ENCODE measurements at places on chromosomes 12 and 14. TPM values are rescaled to one million over a fixed set of nuclear protein-coding genes. Genes with fewer than 3 reads are reported as not detected.

- DNase-seq: no peak
These were observed 19.1 kb downstream of the SCFD1 start for GRCh38 chr14:30641207-30641606.

GRCh38 chr12:53380794-53381730 lies 1.1 kb downstream of the SP1 start:
- DNase-seq: no peak

GRCh38 chr14:93081876-93082570 lies 33.7 kb downstream of the ITPK1 start:
- no peak for DNase-seq

GRCh38 chr12:89250213-89250612 lies 102.1 kb downstream of the DUSP6 start:
- no peak for DNase-seq

DNA sequence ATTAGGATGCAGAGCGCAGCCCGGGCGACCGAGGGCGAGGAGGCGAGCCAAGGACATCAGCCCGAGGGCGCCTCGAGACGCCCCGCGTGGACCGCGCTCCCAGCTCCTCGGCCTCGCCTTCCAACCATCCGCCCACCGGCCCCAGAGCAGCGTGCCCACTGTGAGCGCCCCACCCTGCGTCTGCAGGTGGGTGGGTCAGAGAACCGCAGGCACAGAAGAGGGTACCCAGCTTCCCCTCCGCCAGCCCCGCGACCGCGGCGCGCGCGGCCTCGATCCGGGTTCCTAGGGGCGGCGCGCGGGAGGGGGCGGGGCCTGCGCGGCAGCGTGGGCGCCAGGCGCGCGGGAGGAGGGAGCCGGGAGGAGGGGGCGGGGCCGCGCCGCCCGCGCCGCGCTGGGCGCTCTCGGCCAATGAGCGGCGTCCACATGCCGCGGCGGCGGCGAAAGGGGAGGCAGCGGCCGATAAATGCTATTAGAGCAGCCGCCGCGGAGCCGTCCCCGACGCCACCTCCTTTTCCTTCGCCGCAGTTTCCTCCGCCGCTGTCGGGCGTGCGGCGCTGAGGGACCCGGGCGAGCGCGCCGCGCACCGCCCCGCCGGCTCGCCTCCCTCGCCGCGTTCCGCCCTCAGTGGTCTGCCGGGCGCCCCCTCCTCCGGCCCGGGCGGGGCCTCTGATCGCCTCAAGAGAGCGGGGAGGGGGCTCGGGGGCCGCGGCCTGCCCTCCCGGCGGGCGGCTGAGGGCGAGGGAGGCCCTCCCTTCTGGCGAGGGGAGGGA lies at the start of gene ATP2A2:
ATP2A2 (plus strand) TSS at position 469 of the 770 bp plus-strand sequence. CDS start 543 bp downstream, outside the sequence.
- DNase-seq: peak; percentile 82

DNA sequence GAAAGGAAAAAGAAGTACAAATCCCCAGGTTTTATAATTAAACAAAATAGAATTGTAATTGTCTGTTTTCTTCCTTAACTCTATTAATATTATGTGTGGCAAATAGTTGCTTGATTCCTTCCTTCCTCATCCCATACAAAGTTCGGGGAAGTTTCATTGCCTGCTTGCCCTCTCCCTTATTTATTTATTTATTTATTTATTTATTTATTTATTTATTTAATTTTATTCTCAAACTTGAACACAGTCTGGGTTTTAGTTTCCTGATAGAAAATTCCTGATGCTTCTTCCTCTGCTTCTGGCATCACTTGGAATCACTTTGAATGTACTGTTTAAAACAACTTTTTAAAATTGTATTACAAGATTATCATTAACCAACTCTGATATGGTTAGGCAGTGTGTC lies 145.8 kb upstream of the SOX5 start:
- DNase-seq: no peak

DNA sequence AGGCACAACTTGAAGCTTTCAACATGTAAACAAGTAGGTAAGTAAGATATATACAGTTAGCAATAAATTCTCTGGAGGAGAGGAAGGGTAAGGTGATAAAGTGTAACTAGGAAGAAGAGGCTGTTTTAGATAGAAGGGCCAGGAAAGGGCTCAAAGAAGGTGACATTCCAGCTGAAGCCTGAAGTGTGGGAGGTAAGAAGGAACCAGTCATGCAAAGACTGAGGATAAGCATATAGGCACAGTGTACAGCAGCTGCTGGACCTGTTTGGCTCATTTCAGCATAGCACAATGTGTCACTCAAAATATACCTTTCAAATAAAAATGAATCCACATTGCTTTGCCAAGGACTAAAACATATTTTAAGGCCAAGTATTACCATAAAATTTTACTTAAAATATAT lies 28.6 kb upstream of the ARL1 start:
- no peak for DNase-seq

- DNase-seq: no peak
These were observed 49.3 kb upstream of the RERGL start for GRCh38 chr12:18139254-18139653.

DNA sequence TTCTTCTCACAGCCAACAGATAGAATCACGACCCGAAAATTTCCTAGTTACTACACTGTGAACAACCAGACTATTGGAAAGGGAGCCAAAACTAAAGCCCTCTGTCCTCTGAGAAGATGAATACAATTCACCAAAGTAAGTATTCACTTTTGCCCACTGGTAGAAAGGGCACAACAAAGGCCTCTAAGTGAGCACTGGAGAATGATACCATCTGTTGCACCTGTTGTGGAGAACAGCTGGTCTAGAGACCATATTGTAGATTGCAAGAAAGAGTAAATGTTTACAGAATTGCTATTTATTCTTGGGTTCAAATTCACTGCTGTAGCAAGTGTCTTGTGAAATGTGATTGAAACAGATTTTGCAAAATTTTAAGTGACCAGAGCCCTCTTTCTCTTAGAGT lies 46.9 kb upstream of the ANO6 start:
- no peak for DNase-seq

DNA sequence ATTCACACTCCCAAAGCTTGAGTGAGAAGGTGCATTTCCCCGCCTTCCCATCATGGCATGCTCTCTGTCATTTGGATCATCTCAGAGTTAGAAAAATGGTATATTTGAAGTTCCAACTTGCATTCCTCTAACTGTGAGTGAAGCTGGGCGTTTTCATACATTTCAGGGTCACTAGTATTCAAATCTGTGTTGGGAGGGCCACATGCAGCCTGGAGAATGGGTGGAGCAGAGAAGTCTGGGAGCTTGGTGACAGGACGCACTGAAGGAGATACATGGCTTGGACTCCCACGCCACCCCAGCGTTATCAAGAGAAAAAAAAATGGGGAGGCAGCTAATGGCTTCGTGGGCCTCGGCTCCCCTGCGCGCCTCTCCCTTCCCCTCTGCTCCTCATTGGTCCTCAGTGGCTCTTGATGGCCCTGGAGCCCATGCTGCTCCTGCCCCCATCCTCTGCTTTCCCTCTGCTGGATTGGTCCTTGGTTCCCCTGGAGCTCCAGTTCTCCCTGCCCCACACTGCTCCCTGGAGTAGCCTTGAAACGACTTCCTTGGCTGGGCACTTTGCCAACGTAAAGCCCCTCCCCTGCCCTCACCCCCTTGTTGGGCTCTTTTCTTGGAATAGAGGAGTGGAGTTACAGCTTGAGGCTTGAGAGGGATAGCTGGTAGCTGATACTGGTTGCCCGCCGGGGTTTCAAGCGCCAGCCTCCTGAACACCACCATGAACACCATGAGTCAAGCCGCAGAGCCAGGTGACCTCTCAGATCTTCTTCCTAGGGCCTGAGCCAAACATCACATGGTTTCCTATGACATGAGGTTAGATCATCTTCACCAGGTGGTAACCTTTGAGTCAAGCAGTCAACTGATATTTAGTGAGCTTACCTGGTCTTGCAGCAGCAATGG lies 139.6 kb downstream of the PRKCH start:
- no peak for DNase-seq

DNA sequence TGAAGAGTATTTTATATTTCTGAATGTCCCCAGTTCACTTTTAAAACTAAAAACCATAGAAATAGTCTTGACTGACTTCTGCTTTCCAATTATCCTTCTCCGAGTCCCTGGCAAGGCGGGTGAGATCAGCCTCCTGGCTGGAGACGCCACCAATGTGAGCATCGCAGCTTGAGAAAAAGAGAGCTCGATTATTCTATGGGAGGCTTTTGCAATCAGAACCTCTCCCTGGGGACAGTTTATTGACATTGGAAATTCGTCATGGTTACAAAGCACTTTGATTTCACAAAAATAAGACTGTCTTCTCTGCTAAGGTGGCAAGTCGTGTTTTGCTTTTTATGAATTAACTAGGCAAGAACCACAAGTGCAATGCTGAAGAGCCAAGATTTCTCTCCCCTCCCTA lies 23.6 kb upstream of the GPHB5 start:
- no peak for DNase-seq

DNA sequence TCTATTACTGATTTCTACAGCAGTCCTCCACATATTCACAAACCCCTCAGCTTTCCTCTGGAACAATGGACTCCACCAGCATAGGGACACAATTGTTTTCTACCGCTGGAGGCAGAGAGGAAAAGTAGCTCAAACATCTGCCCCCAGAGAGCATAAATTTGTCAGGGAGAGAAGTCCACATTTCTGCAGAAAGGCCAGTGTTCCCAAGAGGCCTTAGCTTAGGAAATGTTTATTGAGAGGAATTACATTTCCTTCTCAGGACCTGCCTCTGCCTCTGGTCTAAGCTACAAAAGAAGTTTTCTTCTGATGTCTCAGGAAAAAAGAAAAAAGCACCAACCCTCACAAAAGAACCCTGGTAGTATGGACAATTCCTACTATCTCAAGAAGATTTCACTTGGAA lies 217.8 kb upstream of the BMP4 start:
- DNase-seq: no peak

DNA sequence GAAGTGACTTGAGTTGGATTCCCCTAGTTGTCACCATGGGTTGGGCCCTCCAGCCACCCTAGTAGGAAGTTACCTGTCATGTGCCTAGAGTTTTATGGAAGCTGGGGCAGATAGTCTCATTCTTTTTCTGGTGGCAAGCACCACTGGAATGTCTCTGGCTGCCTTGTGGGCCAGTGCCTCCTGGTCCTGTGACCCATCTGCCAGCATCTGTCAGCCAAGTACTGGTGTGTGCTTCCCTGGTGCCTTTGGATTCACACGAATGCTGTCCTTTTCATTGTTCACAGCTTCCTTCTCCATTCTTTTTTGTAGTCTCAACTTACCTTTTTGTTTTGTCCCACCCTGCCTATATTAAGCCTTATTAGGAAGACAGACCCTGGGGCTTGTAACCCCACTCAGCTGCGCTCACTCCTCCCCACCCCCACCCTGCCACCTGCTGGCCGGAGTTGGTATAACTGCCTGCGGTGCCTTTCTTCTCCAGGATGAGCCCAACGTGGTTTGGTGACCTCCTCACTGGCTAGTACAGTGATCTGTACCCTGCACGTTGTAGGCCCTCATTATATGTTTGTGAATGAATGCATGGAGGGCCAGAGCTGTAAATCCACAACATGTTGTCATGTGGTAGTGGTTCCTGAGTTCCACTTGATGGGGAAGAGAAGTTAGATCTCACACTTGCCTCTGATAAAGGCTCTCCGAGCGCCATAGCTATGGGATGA lies 125.7 kb downstream of the TSPAN9 start:
- peak; percentile 75 for DNase-seq

DNA sequence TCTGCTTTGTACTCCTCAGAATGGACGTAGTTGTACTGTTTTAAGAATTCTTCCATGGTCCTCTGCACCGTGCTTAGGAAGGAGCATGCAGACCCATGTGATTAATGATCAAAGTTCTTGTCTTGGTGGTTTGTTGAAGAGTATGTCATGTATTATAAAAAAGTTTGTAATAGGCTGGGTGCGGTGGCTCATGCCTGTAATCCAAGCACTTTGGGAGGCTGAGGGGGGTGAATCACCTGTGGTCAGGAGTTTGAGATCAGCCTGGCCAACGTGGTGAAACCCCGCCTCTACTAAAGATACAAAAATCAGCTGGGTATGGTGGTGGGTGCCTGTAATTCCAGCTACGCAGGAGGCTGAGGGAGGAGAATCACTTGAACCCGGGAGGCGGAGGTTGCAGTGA lies 61.8 kb upstream of the RTL1 start:
- no peak for DNase-seq

DNA sequence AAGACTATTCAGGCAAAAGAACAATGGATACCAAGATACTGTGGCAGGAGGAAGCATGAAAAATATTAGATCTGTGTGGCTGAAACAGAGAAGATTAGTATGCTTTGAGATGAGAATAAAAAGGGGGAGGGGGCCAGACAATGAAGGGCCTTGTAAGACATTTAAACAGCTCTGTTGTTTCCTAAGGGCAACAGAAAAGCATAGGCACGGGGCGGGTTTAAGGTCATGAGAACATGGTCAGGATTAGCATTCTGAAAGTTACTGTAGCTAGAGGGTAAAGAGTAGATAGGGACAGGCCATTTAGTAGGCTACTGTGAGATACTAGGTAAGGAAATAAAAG lies 18.6 kb downstream of the INTS13 start:
- DNase-seq: peak; percentile 20

GRCh38 chr12:71703206-71703605 lies 17.3 kb downstream of the TMEM19 start:
- no peak for DNase-seq

- no peak for DNase-seq
These were observed 3.4 kb downstream of the PRKAG1 start for GRCh38 chr12:49015196-49015595.

GRCh38 chr12:5665615-5666014 lies 233.7 kb downstream of the NTF3 start:
- no peak for DNase-seq

DNA sequence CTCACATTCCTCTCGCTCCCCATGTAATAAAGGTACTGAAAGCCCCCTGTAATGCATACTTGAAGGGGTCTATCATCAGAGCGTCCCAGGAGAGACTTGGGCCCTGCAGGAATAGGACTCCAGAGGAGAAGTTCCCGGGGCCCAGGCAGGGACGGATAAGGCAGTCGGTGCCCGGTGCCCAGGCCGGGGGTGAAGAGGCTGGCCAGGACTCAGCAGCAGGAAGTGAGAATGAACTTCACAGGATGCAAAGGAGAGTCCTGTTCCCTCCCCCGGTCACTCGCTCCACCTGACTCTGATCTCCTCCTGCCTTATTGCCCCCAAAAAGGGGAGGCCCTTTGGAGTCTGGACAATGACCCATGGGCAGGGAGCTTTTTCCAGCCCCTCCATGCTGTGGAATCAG lies 40.2 kb downstream of the LRRC74A start:
- no peak for DNase-seq

- no peak for DNase-seq
These were observed 83.8 kb downstream of the PTPRB start for GRCh38 chr12:70553391-70553859.

GRCh38 chr12:122067548-122067947 lies 11.0 kb upstream of the MLXIP start:
- DNase-seq: no peak

The PRIMA1 gene
- 2.1 TPM for total RNA-seq

The RBP5 gene
- 0.65 TPM for total RNA-seq

The WNT1 gene
- total RNA-seq: 1.2 TPM

The FAM90A1 gene
- total RNA-seq: not detected

The NKX2-1 gene
- not detected for total RNA-seq

The KCNH5 gene
- 0.44 TPM for total RNA-seq

The SRGAP1 gene
- total RNA-seq: 14.8 TPM

The LRP1-AS gene
- total RNA-seq: not detected
